ENCODE measurements at places on chromosomes 4 and X. TPM values are rescaled to one million over a fixed set of nuclear protein-coding genes. Genes with fewer than 3 reads are reported as not detected.

Gene ARSJ
- 7.0 TPM for total RNA-seq

Gene KCND1
- total RNA-seq: 0.25 TPM

Gene BEND2
- not detected for total RNA-seq

Gene GC
- total RNA-seq: not detected

Gene SOWAHB
- 0.21 TPM for total RNA-seq

Gene BRS3
- total RNA-seq: not detected

Gene ADH1B
- total RNA-seq: 304 TPM

- no peaks in the 10 kb centered on the region for H3K27me3 ChIP-seq
- H3K4me1 ChIP-seq: peaks cover 2% of the 10 kb centered on the region
- DNase-seq: peak; percentile 21
- no peaks in the 10 kb centered on the region for H3K36me3 ChIP-seq
- no peak overlapping the region for H3K4me3 ChIP-seq
- H3K27ac ChIP-seq: no peak overlapping the region
Observed at GRCh38 chr4:8332038-8332857, 62.7 kb downstream of the HTRA3 start.

- peaks cover 17% of the 10 kb centered on the region for H3K36me3 ChIP-seq
- H3K4me3 ChIP-seq: peak overlapping the region; percentile 33
- H3K4me1 ChIP-seq: peaks cover 27% of the 10 kb centered on the region
- H3K27me3 ChIP-seq: no peaks in the 10 kb centered on the region
- peak overlapping the region; percentile 88 for H3K27ac ChIP-seq
Observed at GRCh38 chrX:53088136-53088974, 5.6 kb upstream of the KANTR start.

- H3K27me3 ChIP-seq: no peaks in the 10 kb centered on the region
- no peaks in the 10 kb centered on the region for H3K4me1 ChIP-seq
- no peak overlapping the region for H3K27ac ChIP-seq
- H3K4me3 ChIP-seq: no peak overlapping the region
- H3K36me3 ChIP-seq: no peaks in the 10 kb centered on the region
Observed at GRCh38 chr4:26863512-26863911, 2.9 kb downstream of the STIM2 start.

GRCh38 chrX:117936118-117936517, 180.5 kb downstream of the KLHL13 start:
- DNase-seq: no peak
- H3K27me3 ChIP-seq: no peaks in the 10 kb centered on the region
- H3K4me3 ChIP-seq: no peak overlapping the region
- no peaks in the 10 kb centered on the region for H3K36me3 ChIP-seq
- H3K4me1 ChIP-seq: no peaks in the 10 kb centered on the region

- H3K4me1 ChIP-seq: no peaks in the 10 kb centered on the region
- peak overlapping the region; percentile 11 for H3K27ac ChIP-seq
- DNase-seq: peak; percentile 31
- H3K4me3 ChIP-seq: no peak overlapping the region
- H3K36me3 ChIP-seq: no peaks in the 10 kb centered on the region
- H3K27me3 ChIP-seq: no peaks in the 10 kb centered on the region
Observed at GRCh38 chrX:31423609-31424189, 351.9 kb upstream of the FTHL17 start.

DNA sequence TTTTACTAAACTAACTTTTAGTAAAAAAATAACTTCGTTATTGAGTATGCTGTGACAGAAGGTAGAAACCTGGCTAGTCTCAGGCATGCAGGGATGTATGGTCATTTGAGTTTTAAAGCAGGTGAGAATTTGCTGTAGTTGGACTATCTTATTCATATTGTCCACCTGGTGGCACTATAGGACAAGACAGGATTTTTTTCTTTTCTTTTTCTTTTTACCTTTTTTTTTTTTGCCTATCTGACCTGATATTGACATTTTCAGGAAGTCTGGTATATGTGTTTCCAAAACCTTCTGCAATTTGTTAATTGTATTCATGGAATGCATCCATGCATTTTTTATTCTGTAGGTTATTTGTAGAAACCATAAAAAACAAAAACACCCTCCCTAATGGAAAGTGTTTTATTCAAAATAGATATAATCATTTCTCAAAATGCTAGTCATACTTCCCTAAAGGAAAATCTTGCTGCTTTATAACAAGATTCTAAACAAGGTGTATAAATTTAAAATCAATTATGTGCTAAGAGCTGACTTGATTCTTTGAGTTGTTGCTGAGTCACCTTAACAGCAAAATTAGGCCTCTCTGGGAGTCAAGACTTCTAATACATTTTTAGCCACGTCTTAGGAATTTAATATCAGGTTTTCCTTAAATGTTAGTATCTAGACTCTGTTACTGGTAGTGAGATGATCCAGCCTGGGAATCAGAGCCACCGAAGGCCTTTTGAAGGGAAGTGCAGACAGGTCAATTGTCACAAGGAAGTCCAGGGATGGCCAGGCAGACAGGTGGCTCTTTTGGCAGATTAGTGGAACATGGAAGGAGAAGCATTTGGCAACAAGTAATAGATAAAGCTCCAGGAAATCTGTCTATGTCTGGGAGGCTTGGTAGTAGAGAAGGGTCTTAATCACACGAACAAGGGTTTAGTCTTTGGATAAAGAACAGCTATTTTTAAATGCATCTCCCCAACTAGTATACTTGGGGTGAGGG, 201.3 kb upstream of the GNPDA2 start:
- no peaks in the 10 kb centered on the region for H3K27me3 ChIP-seq
- no peak overlapping the region for H3K4me3 ChIP-seq
- no peak overlapping the region for H3K27ac ChIP-seq
- DNase-seq: no peak
- no peaks in the 10 kb centered on the region for H3K36me3 ChIP-seq
- peaks cover 7% of the 10 kb centered on the region for H3K4me1 ChIP-seq

DNA sequence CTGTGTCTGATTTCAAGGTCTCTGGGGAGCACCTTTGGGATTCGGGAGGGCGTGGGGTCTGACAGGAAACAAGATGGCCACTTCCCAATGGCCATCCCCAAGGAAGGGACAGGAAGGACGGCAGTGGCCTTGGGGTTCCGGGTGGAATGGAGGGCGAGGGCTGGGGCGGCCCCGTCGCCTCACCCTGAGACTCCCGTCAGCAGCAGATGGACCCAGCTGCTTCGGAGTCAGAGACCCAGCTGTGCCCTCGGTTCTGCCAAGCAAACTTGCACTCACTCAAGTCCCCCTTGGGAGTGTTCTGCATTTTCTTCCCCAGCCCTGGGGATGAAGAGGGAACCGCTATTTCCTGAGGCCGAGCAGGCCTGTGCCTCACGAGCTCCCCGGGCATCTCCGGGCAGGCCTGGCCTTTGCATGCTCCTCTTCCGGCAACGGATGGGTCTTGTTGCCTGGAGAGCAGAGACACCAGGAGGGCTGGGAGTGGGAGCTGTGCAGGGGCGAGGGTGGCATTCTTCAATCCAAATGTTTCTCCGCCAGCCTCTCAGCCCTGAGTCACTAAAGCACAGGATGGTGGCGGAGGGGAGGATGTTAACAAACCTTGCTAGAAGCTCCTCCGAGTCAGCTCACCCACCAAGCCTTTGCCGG, 6.8 kb upstream of the DUSP9 start:
- no peak overlapping the region for H3K27ac ChIP-seq
- no peaks in the 10 kb centered on the region for H3K4me1 ChIP-seq
- DNase-seq: peak; percentile 25

DNA sequence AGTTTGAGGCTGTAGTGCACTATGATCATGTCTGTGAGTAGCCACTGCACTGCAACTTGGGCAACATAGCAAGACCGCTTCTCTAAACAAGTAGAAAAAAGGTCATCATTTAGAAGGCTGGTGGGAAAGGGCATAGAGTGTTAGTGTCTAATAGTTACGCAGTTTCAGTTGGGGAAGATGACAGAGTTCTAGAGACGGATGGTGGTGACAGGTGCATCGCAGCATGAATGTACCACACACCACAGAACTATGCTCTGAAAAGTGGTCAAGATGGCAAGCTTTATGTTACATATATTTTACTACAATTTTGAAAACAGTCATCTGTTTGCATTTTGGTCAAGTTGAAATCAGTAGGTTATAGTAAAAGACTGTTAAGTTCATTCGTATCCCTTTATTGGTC, 23.7 kb upstream of the CLDN34 start:
- DNase-seq: no peak
- no peaks in the 10 kb centered on the region for H3K4me1 ChIP-seq
- no peak overlapping the region for H3K4me3 ChIP-seq

DNA sequence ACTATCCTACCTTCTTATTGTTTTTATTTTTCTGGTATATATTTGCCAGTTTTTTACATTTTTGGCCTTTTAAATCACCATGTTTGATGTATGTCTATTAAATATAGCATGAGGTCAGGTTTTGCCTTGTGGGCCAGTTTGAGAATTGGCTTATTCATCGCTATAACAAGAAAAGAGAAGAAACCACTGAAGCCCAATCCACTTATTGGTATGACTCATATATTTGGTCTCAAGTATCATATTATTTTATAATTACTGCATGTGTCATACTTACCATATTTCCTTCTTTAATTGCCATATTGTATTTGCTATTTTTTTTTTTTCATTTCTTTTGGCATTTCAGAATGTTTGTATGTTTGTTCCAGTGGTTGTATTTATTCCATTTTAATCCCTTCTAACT, 99.3 kb downstream of the IRF2 start:
- H3K4me1 ChIP-seq: no peaks in the 10 kb centered on the region
- H3K27me3 ChIP-seq: no peaks in the 10 kb centered on the region
- no peak overlapping the region for H3K27ac ChIP-seq

DNA sequence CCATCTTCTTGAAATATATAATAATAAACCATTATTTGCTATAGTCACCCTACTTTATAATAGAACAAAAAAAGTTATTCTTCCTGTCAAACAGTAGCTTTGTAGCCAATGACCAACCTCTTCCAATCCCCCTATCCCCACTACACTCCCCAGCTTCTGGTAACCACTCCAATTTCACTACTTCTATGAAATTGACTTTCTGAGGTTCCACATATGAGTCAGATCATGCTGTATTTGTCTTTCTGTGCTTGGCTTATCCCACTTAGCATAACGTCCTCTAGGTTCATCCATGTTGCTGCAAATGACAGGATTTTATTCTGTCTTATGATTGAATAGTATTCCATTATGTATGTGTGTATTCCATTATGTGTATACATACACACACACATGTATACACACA, 809.7 kb upstream of the NDST4 start:
- no peak for DNase-seq
- H3K4me3 ChIP-seq: no peak overlapping the region
- no peaks in the 10 kb centered on the region for H3K36me3 ChIP-seq
- no peaks in the 10 kb centered on the region for H3K27me3 ChIP-seq

DNA sequence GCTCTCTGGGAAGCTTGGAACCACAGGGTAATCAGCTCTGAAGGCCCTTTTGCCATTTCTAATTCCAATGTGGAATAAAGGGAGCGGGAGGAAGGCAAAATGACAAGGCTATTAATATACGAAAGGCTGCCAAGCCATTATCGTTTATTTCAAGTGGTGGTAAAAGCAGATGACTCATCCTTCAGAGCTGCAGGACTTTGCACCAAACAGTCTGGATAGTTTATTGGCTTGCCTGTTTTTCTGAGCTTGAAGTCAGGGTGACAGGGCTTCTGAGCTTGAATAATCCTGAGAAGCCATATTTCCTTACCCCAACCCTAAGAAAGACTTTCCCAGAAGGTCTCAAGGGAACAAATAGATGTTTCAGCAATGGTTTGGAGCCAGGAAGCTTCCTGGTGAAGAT, 7.7 kb upstream of the GABRE start:
- H3K4me1 ChIP-seq: peaks cover 21% of the 10 kb centered on the region
- no peak for DNase-seq
- no peaks in the 10 kb centered on the region for H3K27me3 ChIP-seq
- H3K36me3 ChIP-seq: no peaks in the 10 kb centered on the region

DNA sequence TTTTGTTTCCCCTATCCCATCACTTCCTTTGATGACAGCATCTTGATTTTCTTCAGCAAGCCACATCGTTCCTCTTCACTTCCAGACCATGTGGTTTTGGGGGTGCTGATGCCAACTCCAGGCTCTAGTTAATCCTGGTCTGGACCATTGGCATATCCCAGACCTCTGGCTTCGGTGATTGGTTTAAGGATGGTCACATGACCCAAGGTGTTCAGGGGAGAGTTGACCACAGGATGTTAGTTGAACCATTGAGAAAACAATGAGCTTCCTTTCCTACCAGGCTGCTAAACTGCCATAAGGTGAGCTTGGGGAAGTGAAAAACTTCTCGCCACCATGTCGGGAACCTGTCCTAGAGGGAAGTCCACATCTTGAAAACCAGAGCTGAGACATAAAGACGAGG, 60.9 kb upstream of the TLR3 start:
- no peaks in the 10 kb centered on the region for H3K27me3 ChIP-seq
- no peak for DNase-seq
- no peaks in the 10 kb centered on the region for H3K4me1 ChIP-seq

DNA sequence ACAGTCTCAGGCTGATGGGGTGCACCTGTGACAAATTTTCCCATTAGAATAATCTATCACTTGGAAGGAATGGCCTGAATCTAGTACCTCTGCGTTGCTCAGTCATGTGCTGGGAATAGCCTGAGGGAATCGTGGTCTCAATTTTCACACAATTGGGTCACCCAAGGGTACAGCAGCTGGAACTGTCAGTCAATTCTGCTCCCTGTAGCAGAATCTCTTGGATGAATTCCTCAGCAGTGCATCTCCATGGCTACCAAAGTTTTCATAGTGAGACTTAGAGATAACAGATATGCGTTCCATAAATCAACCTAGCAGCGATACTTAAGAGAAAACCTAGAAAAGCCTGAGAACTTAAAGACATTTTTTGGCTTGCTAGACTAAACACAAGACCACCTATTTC, 288.7 kb upstream of the CTSO start:
- no peaks in the 10 kb centered on the region for H3K4me1 ChIP-seq
- H3K4me3 ChIP-seq: no peak overlapping the region
- DNase-seq: no peak
- no peak overlapping the region for H3K27ac ChIP-seq
- no peaks in the 10 kb centered on the region for H3K27me3 ChIP-seq

- DNase-seq: no peak
- H3K27me3 ChIP-seq: no peaks in the 10 kb centered on the region
- H3K27ac ChIP-seq: no peak overlapping the region
- no peaks in the 10 kb centered on the region for H3K4me1 ChIP-seq
Observed at GRCh38 chr4:60805500-60806313, 394.4 kb upstream of the ADGRL3 start.

GRCh38 chrX:19666950-19667349, 151.6 kb upstream of the MAP3K15 start:
- H3K27me3 ChIP-seq: no peaks in the 10 kb centered on the region
- H3K27ac ChIP-seq: no peak overlapping the region
- no peak overlapping the region for H3K4me3 ChIP-seq
- no peaks in the 10 kb centered on the region for H3K36me3 ChIP-seq

GRCh38 chr4:140856621-140857062, 100.5 kb upstream of the TBC1D9 start:
- no peaks in the 10 kb centered on the region for H3K27me3 ChIP-seq
- peak; percentile 55 for DNase-seq

DNA sequence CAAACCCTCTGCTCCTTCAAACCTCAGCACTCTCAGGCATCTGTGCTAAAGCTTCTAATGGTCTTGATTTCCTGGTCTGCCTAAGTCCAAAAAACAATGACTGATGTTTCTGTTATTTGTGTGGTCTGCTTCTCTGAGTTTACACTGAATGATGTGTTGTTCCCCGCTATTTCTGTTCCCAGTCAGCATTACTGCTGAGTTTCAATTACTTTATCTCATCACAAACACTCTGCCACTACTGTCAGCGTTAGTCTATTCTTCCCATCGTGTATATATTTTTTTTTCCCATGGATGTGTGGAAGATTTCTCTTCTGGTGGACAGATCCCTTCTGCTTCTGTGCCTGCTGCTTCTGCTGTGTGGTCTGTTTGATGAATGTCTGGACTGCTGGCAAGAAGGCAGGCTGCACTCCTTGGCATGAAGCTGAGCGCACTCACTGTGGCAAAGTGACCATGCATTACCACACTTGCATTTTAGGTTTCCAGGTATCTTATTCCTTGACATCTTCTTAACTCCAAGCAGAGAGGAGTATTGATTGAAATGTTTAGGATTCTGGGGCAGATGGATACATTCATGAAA, 106.9 kb upstream of the PAQR3 start:
- no peaks in the 10 kb centered on the region for H3K27me3 ChIP-seq
- H3K4me1 ChIP-seq: peaks cover 8% of the 10 kb centered on the region
- DNase-seq: no peak
- H3K4me3 ChIP-seq: no peak overlapping the region
